ENCODE measurements at places on chromosomes 6 and 20.

GRCh38 chr6:86723729-86724128 lies 213.6 kb upstream of the HTR1E start:
- DNase-seq = no peak

GRCh38 chr20:39630215-39630908 lies 668.2 kb downstream of the DHX35 start:
- DNase-seq = no peak

DNA sequence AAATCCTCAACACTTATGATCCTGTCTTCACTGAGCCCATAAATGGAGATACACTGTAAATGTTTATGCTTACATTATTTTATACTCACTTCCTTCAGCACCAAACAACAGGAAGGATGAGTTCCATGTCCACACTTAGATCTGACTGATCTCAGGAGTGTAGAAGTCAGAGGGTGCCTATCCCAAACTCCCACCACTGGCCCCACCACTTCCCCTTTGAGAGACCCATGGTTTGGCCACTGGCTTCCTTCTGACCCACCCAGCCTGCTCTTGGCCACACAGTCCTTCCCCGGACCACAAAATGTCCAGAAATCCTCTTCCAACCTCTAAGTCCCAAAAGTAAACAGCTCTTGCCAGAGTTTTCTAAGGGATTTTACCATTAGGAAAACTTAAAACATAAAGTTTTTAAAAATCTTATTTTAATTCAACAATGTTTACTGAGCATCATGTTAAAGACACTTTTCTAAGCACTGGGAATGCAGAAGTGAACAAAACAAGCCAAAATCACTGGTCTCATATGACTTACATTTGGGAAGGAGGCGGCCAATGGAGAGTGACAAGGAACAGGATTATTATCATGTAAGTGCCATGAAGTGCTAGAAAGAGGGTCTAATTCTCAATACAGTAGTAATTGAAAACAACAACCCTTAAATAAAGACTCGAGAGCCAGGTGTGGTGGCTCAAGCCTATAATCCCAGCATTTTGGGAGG lies 103.8 kb downstream of the NRSN1 start:
- DNase-seq = no peak

DNA sequence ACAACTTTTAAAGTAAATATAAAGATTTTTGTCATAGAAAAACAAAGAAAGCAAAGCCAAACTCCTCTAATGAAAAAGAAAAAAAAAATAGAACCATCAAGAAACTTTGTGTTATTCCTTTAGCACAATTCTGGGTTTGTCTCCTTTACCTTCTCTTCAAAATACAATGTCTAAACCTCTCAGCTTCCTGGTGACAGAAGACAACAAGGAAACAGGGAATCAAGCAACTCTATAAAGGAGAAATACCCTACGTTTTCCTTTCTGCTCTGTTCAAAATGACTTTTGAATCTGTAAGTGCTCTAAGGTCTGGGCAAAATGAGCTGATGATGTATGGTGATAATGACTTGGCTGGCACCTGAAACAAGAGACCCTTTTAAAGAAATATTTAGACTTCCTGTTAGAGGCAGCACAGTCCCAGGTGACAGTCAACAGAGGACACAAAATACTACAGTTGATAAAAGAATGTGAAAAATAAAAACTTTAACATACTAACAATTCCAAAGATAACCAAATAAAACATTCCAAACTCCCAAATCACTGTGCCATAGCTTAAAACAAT lies 101.4 kb downstream of the PRDM1 start:
- DNase-seq = no peak

DNA sequence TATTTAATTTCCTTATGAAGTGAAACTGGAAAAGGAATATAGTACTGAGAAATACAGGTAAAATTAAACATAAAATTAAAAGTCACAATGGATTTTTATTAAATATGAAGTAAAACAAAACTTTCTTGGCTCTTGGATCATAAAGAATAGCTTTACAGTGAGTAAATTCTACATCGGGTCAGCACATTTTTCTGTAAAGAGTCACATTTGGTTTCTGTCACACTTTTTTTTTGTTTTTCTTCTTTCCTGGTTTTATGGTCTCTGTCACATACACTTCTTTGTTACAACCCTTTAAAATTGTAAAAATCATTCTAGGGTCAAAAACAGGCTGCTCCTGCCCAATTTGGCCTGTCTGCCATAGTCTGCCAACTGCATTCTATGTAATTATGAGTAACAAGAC lies 254.4 kb upstream of the POU3F2 start:
- no peak for DNase-seq

GRCh38 chr6:54805077-54805476 lies 41.5 kb upstream of the FAM83B start:
- no peak for DNase-seq

GRCh38 chr6:159013229-159013628 lies 13.2 kb upstream of the RSPH3 start:
- DNase-seq = no peak

DNA sequence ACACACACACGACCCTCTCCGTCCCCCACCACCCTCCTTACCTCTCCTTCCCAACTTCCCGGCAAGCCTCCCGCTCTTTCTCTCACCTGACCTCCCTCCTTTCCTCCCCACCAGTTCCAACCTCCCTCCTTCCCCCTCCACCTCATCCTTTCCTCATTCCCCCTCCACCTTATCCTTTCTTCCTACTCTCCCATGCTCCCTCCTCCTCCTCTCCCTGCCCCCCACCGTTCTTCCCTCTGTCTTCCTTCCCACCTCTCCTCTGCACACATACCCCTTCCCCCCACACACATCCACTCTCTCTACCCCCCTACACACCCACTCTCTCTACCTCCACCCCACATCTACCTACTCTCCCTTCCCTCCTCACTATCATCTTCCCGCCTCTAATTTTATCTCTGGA lies 144.2 kb downstream of the TBC1D32 start:
- no peak for DNase-seq

DNA sequence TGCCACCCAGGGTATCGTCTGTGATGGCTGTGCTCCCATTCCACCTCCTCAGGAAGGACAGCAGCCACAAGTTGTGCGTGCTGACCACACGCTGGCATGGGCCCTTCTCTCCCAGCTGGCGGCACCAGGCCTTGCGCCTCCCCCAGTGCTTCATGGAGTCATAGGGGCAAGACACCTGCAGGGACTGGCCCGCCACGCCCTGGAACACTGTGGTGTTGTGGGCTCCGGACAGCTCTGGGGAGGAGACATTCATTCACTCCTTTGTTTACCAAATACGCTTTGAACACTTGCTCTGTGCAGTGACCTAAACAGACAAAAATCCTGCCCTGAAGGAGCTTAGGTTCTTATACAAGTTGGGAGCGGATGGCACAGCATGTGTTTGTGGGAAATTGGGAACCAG lies 1.5 kb downstream of the TREM2 start:
- no peak for DNase-seq

- no peak for DNase-seq
Observed at GRCh38 chr20:62732031-62732760, 23.6 kb downstream of the NTSR1 start.

DNA sequence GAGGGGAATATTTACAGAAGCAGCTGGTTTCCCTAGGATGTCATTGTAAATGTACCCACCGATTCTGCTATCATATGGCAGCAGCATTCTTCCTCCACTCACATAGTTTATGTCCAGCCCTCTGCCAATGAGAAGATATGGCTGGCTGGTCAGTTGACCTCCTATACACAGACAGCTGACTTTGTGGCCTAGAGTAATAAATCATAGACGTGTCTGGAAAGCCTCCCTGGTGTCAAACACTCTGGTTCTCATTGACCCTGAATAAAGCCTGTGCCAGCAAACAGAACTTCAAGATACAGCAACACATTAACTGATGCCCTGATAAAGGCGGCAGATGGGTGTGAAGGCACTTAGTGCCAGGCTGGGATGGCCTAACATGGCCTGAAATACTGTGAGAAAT lies 52.6 kb downstream of the GPR63 start:
- DNase-seq = no peak

GRCh38 chr6:43903739-43904290 lies 133.8 kb downstream of the VEGFA start:
- DNase-seq = no peak

- DNase-seq = no peak
Observed at GRCh38 chr6:22468256-22468965, 101.0 kb upstream of the HDGFL1 start.

- no peak for DNase-seq
Observed at GRCh38 chr20:44203161-44203560, 7.4 kb downstream of the OSER1 start.

- DNase-seq = no peak
Observed at GRCh38 chr6:146650799-146651481, 52.2 kb downstream of the ADGB start.

- DNase-seq = no peak
Observed at GRCh38 chr6:110125361-110125760, 54.1 kb downstream of the WASF1 start.

DNA sequence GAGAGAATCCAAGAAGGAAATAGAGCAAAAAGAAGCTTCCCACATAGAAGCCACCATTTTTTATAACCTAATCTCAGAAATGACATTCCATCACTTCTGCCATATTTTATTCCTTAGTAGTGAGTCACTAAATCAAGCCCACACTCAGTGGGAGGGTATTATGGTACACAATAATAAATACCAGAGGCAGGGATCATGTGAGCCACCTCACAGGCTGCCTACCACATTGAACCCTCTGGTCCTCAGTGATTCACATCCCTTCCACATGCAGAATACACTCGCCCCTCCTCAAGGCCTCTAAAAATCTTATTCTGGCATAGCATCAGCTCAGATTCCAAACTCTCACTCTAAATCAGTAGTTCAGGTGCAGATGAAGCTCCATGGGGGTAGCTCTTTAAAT lies 49.4 kb downstream of the TMC2 start:
- no peak for DNase-seq

GRCh38 chr6:137968455-137968804 lies 101.4 kb downstream of the TNFAIP3 start:
- DNase-seq = no peak

GRCh38 chr20:5973971-5974370 lies 23.5 kb downstream of the MCM8 start:
- DNase-seq = no peak

GRCh38 chr6:73234733-73235132 lies 9.4 kb upstream of the KHDC1L start:
- no peak for DNase-seq

DNA sequence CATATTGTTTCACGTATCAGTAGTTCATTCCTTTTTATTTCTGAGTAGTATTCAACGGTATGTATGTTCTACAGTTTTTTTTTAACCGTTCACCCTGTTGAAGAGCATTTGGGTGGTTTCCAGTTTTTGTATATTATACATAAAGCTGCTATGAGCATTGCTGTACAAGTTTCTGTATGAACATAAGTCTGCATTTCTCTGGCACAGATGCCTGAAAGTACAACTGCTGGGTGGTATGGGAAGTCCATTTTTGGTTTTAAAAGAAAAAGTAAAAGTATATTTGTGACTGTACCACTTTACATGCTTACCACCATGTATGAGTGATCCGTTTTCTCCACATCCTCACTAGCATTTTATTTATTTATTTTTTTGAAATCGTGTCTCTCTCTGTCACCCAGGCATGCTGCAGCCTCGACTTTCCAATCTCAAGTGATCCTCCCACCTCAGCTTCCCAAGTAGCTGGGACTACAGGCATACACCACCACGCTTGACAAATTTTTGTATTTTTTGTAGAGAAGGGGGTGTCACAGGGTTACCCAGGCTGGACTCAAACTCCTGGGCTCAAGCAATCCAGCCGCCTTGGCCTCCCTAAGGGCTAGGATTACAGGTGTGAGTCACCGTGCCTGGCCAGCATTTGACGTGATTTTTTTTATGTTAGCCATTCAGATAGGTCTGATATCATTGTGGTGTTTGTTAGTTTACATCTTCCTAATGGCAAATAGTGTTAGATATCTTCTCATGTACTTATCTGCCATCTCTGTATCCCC lies 11.0 kb upstream of the SIM1 start:
- no peak for DNase-seq

DNA sequence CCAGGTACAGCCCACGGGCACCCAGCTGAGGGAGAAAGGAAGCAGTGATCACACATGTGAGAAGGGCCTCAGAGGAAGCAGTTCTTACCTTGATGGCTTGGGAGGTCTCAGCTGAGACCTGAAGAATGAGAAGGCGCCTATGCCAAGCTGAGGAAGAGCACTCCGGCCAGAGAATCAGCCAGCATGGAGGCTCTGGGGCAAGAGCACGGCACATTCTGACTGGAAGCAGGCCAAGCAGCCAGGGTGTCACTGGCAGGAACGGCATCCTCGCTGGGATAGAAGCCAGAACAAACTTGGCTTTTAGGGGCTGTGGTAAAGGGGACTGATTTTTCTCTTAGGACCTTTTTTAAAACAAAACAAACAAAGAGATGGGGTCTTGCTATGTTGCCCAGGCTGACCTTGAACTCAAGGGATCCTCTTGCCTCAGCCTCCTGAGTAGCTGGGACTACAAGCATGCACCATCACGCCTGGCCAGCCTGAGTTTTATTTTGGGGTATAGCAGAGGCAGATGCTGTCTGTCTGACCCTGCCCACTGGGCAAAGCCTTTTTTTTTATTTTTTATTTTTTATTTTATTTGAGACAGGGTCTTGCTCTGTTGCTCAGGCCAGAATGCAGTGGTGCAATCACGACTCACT lies 17.6 kb downstream of the GHRH start:
- no peak for DNase-seq

DNA sequence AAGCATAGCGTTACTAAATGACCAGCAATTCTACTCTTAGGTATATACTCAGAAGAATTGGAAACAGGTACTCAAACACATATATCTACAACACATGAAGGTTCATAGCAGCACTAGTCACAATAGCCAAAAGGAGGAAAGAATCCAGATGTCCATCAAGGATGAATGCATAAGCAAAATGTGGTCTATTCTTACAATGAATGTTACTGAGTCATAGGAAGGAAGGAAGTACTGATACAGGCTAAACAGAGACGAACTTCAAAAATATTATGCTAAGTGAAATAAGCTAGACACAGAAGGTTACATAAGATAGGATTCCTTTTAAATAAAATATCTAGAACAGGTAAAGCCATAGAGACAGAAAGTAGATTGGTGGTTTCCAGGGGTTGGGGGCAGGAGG lies 93.5 kb downstream of the MAP3K7 start:
- no peak for DNase-seq

DNA sequence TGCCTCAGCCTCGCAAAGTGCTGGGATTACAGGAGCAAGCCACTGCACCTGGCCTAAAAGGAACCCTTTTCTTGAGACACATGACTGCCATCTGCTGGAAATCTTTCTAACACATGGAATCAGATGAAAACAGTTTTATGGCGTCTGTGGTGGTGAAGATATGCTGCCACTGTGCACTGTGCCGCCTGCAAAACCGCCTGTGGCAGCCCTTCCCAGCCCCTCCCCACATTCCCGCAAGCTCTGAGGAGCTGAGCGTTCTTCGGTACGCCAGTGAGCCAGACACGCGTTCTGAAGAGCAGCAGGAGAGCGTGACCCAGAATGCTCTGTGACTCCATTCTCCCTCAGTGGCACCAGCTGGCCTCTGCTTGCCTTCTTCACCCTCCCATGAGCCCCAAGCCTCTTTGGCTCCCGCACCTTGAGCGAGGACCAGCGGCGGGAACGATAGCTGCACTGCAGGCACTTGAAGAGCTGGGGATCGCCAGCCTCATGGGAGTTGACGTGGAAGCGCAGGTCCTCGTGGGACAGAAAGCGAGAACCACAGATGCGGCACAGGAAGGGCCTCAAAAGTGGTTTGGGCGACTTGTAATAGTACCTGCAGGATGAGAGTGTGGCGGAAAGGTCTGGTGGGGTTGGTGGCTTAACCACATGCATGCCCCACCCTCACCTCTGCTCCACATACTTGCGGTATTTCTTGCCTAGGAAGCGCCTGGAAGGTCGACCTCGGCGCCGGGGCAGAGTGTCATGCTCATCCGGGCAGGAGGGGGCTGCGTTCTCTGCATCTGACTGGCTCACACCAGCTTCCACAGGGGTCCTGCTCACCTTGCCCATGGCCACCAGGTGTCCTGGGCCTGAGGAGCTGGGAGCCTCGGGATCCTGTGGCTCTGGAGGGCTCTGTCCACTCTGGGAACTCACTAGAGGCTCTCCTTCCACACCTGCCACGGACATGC lies 8.7 kb downstream of the ZNF335 start:
- DNase-seq = no peak

Measured in stimulated activated CD8-positive, alpha-beta memory T cell treated with anti-CD3 and anti-CD28 coated beads, Interleukin-4, amount 100 ng/mL, for 1 hour (primary cell).